ENCODE measurements at places on chromosomes 3 and 15. TPM values are rescaled to one million over a fixed set of nuclear protein-coding genes. Genes with fewer than 3 reads are reported as not detected.
A peak's percentile ranks its signal among the peaks of the same experiment; 100 is the strongest.

- H3K4me1 ChIP-seq = peaks cover 12% of the 10 kb centered on the region
- H3K27me3 ChIP-seq = no peaks in the 10 kb centered on the region
- no peaks in the 10 kb centered on the region for H3K36me3 ChIP-seq
Measured at GRCh38 chr3:9168241-9168741, 81.2 kb downstream of the SRGAP3 start.

- no peaks in the 10 kb centered on the region for H3K36me3 ChIP-seq
- DNase-seq = no peak
- no peaks in the 10 kb centered on the region for H3K4me1 ChIP-seq
- no peaks in the 10 kb centered on the region for H3K27me3 ChIP-seq
- H3K27ac ChIP-seq = no peak overlapping the region
- H3K4me3 ChIP-seq = no peak overlapping the region
Measured at GRCh38 chr3:4859788-4860187, 119.4 kb upstream of the BHLHE40 start.

- H3K27me3 ChIP-seq = no peaks in the 10 kb centered on the region
- H3K27ac ChIP-seq = no peak overlapping the region
- DNase-seq = no peak
- H3K4me1 ChIP-seq = 0 out of 2 replicates have a peak, but pooled peaks cover 4% of the 10 kb centered on the region
- H3K4me3 ChIP-seq = no peak overlapping the region
Measured at GRCh38 chr3:23867838-23868237, 49.0 kb downstream of the NKIRAS1 start.

DNA sequence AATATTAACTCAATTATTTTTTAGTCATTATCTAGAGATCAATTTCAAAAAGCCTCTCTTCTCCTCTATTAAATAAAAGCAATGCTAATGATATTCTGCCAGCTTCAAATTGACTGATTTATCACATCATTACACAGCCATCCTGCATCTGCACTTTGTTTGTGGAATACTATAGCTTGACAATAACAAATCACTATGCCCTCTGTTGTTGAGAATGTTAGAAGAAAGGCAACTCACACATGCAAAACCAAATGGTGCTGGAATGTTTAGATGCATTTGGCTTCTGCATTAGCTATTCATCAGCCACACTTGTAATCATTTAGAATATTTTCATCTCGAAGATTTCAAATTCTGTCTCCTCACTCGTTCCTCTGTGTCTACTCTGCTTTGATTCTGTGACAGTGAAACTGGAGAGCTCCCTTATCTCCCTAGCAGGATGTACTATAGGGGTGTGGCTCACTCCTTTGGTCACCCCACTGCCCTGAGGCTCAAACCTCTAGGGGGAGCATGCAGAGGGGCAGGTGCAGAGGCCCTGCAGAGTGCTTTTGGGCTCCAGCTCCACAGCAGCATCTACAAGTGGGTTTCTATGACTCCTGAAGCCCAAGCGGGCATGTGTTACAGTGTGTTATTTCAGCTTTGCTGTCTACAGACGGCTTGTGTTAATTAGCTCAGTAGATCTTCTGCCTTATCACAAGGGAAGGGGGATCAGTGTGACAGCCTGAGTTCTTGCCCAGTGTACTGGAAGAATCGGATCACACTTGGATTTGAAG, 454.1 kb upstream of the BCHE start:
- H3K4me3 ChIP-seq = no peak overlapping the region
- H3K4me1 ChIP-seq = no peaks in the 10 kb centered on the region
- no peaks in the 10 kb centered on the region for H3K36me3 ChIP-seq
- no peaks in the 10 kb centered on the region for H3K27me3 ChIP-seq
- no peak for DNase-seq

GRCh38 chr3:16548721-16549120, 35.2 kb upstream of the RFTN1 start:
- peaks cover 8% of the 10 kb centered on the region for H3K4me1 ChIP-seq
- no peak overlapping the region for H3K27ac ChIP-seq
- peaks cover 5% of the 10 kb centered on the region for H3K27me3 ChIP-seq
- peak; percentile 87 for DNase-seq

GRCh38 chr3:47414161-47414564, 33.3 kb downstream of the PTPN23 start:
- no peaks in the 10 kb centered on the region for H3K27me3 ChIP-seq
- H3K4me1 ChIP-seq = no peaks in the 10 kb centered on the region
- no peak overlapping the region for H3K4me3 ChIP-seq
- no peak overlapping the region for H3K27ac ChIP-seq

GRCh38 chr3:186787642-186788481, 4.5 kb downstream of the EIF4A2 start:
- H3K27ac ChIP-seq = no peak overlapping the region
- DNase-seq = no peak
- no peaks in the 10 kb centered on the region for H3K27me3 ChIP-seq
- peak overlapping the region; percentile 100 for H3K4me3 ChIP-seq
- peaks cover 69% of the 10 kb centered on the region for H3K36me3 ChIP-seq
- H3K4me1 ChIP-seq = peaks cover 26% of the 10 kb centered on the region

GRCh38 chr3:20040548-20041196, 426 bp downstream of the KAT2B start:
- no peaks in the 10 kb centered on the region for H3K27me3 ChIP-seq
- DNase-seq = peak; percentile 59
- peaks cover 19% of the 10 kb centered on the region for H3K4me1 ChIP-seq
- H3K4me3 ChIP-seq = peak overlapping the region; percentile 80
- no peaks in the 10 kb centered on the region for H3K36me3 ChIP-seq
- no peak overlapping the region for H3K27ac ChIP-seq

- no peak overlapping the region for H3K27ac ChIP-seq
- no peaks in the 10 kb centered on the region for H3K27me3 ChIP-seq
- H3K36me3 ChIP-seq = no peaks in the 10 kb centered on the region
- no peaks in the 10 kb centered on the region for H3K4me1 ChIP-seq
Measured at GRCh38 chr15:27677951-27678350, 421.2 kb downstream of the OCA2 start.

DNA sequence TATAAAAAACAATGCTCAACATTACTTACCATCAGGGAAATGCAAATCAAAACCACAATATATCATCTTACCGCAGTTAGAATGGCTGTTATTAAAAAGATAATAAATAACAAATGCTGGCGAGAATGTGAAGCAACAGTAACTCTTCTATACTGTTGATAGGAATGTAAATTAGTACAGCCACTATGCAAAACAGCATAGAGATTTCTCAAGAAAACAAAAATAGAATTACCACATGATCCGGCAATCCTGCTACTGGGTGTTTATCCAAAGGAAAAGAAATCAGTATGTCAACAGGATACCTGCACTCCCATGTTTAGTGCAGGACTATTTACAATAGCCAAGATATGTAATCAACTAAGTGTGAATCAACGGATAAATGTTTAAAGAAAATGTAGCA, 48.1 kb downstream of the ADAM10 start:
- peaks cover 6% of the 10 kb centered on the region for H3K4me1 ChIP-seq
- H3K27me3 ChIP-seq = no peaks in the 10 kb centered on the region
- DNase-seq = no peak
- H3K4me3 ChIP-seq = no peak overlapping the region
- H3K36me3 ChIP-seq = peaks cover 11% of the 10 kb centered on the region
- no peak overlapping the region for H3K27ac ChIP-seq

- peak overlapping the region; percentile 97 for H3K4me3 ChIP-seq
- DNase-seq = no peak
- H3K27ac ChIP-seq = no peak overlapping the region
- peaks cover 6% of the 10 kb centered on the region for H3K36me3 ChIP-seq
- H3K27me3 ChIP-seq = peaks cover 7% of the 10 kb centered on the region
Measured at GRCh38 chr15:72784456-72784876, 908 bp upstream of the ADPGK start.

- no peak for DNase-seq
- no peaks in the 10 kb centered on the region for H3K27me3 ChIP-seq
- no peaks in the 10 kb centered on the region for H3K36me3 ChIP-seq
- no peaks in the 10 kb centered on the region for H3K4me1 ChIP-seq
Measured at GRCh38 chr3:128235207-128235926, 82.1 kb downstream of the EEFSEC start.

DNA sequence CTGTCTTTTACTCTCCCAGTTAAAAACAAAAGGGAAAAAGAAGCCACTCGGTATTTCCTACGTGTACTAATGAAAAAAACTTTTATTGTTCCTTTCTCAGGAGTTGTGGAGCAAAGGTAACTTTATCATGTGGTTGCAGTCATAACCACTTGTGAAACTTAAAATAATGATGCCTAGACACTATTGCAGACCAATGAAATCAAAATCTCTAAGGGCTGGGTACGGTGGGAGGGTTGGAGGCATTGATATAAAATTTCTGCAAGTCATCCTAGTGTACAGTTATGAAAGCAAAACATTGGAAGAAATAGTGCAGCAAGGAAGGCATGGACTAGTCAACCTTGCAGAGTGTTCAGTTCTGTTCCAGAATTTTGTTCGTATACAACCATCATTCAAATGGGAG, 808.8 kb downstream of the TUSC7 start:
- H3K27ac ChIP-seq = no peak overlapping the region
- H3K36me3 ChIP-seq = no peaks in the 10 kb centered on the region
- H3K27me3 ChIP-seq = no peaks in the 10 kb centered on the region
- H3K4me1 ChIP-seq = no peaks in the 10 kb centered on the region
- DNase-seq = no peak
- H3K4me3 ChIP-seq = no peak overlapping the region

- no peaks in the 10 kb centered on the region for H3K27me3 ChIP-seq
- H3K4me3 ChIP-seq = no peak overlapping the region
- H3K4me1 ChIP-seq = no peaks in the 10 kb centered on the region
Measured at GRCh38 chr3:67866571-67866970, 212.2 kb upstream of the SUCLG2 start.

DNA sequence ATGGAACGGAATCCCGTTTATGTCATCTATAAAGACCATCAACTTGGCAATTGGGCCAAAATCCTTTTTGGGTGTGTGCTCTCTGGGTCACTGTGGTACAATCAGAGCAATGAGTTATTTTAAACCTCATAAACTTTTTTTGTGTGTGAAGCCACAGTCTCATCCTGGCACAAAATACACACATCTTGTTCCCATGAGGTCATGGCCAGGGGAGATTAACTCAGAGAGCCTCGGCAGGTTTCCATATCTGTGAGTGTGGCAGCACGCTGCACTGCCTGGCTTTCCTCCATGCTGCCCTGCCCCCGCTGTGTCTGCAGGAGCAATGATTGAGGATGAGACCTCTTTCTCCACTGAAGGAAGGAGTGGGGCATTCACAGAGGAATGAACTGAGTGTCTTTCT, 54.0 kb upstream of the DLG1 start:
- H3K4me1 ChIP-seq = peaks cover 4% of the 10 kb centered on the region
- H3K27me3 ChIP-seq = no peaks in the 10 kb centered on the region
- no peaks in the 10 kb centered on the region for H3K36me3 ChIP-seq
- DNase-seq = peak; percentile 41

- H3K27ac ChIP-seq = no peak overlapping the region
- no peaks in the 10 kb centered on the region for H3K36me3 ChIP-seq
- no peaks in the 10 kb centered on the region for H3K27me3 ChIP-seq
- H3K4me3 ChIP-seq = no peak overlapping the region
Measured at GRCh38 chr3:38054499-38055001, 15.5 kb downstream of the DLEC1 start.

DNA sequence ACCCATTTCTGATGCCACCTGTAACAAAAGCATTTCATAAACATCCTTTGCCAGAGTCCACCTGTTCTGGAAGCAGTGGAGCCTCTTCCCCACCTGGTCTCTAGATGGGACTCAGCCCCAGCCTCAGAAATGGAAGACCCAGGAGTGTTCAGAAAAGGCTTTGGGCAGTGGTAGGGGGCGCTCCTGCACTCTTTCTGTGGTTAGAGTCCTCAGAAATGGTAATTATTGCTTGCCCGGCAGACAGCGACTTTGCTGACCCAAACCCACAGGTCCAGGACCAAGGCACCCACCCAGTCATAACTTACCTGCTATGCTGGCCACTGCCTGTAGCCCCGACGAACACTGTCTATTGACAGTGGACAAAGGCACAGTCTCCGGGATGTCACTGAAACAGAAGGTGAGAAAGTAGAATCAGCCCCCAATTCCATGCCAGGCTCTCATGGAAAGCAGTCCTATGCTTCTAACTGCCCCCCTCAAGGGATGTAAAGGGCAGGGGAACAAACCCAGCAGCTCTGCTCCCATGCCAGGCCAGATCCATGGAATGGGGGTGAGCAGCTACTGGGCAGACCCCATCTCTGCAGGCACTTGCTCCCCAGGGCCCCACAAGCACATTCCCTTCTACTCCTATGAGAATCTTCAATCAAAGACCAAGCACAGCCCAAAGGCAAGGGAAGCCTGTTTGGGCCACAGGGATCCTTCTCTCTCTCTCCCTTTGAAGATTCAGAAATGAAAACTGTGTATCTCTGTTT, 5.1 kb downstream of the ACAA1 start:
- peak overlapping the region; percentile 95 for H3K27ac ChIP-seq
- no peak for DNase-seq
- H3K27me3 ChIP-seq = no peaks in the 10 kb centered on the region

DNA sequence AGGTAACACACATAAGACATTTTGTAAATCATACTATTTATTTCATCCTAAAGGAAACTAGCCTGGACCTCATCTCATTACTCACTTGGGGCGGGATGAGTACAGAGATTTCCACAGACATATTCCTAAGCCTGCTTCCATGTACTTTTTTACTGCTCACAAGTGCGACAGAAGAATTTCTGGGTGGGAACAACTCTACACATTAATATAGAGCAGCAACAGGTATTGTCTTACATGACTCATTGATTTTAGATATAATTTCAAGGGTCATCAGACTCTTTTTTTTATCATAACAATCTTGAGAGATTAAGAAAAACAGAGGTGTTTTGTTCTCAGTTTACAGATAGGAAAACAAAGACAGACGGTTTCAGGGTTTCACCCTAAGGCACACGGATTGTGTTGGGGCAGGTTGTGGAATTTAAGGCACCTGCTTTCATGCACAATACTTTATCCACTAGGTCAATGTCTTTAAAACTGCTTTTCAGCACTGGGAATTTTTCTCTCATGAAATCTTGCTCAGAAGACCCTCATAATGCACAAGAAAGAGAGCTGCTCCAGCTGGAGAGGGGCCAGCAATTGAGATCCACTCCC, 186.7 kb upstream of the CDIN1 start:
- no peaks in the 10 kb centered on the region for H3K27me3 ChIP-seq
- H3K4me3 ChIP-seq = no peak overlapping the region
- peaks cover 7% of the 10 kb centered on the region for H3K4me1 ChIP-seq
- H3K36me3 ChIP-seq = no peaks in the 10 kb centered on the region

DNA sequence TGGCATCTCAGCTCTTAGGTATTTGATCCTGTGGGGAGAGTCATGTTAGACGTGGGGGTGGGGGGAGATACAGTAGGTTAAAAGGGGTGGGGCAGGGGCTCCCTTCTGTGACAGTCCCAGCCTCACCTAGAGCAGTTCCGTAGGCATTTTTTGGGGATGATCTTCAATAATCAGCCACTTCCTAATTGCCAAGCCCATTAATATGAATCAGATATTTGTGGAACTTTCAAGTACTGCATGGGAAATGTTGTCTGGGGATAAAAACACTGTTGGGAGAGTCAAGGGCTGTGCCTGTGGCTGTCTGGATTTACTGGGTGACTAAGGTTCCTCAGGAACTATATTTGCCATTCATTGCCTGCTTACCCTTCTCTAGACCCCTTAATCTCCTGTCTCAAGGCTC, 9.5 kb downstream of the C3orf52 start:
- H3K27ac ChIP-seq = peak overlapping the region; percentile 75
- no peaks in the 10 kb centered on the region for H3K27me3 ChIP-seq
- H3K4me1 ChIP-seq = peaks cover 47% of the 10 kb centered on the region
- peak; percentile 35 for DNase-seq
- no peak overlapping the region for H3K4me3 ChIP-seq
- H3K36me3 ChIP-seq = peaks cover 12% of the 10 kb centered on the region

The SNTN gene
- total RNA-seq = not detected

The CCDC54 gene
- not detected for total RNA-seq

The KNG1 gene
- total RNA-seq = not detected

The FOXB1 gene
- total RNA-seq = not detected

The CPA3 gene
- not detected for total RNA-seq

The PLIN1 gene
- total RNA-seq = 1.0 TPM

The P2RY1 gene
- 0.29 TPM for total RNA-seq

The ATP8B4 gene
- not detected for total RNA-seq

The EHHADH gene
- total RNA-seq = 6.6 TPM

The OTOL1 gene
- not detected for total RNA-seq

The CACNA1D gene
- not detected for total RNA-seq

The PLXNA1 gene
- 30.0 TPM for total RNA-seq

The NIT2 gene
- total RNA-seq = 63.1 TPM

The LRTM1 gene
- total RNA-seq = not detected
